ENCODE measurements at places on chromosomes 1 and 21.

DNA sequence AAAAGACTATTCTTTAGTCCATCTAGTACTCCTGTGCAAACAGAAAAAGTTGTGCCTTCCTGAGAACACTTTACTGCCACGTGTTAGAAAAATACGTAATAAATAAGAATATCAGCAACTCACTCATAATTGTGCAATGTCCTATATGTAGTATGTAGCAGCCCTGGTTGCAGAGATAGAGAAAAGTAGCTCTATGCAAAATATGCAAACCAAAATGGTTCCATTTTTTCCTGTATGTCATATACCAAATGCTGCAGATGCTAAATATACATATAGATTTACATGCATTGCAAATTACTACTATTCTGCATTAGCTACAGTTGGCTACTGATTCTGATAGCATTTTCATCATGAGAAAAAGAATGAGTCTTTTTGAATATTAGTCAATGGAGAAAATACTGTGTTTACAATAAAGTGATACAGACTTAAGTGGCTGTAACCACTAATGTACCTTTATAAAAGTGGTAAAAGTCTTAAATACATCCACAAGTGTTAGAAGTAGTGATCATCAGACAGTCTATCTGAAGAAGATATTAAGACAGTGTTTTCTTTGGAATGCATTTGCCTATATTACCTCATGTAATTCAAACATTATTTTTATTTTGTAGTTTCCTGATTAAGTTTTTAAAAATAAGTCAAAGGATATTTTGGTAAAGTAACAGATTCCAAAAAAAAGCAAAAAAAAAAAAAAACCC lies 19.8 kb downstream of the NME7 start:
- DNase-seq = no peak

GRCh38 chr1:94792473-94793295 lies 27.5 kb upstream of the SLC44A3 start:
- no peak for DNase-seq

DNA sequence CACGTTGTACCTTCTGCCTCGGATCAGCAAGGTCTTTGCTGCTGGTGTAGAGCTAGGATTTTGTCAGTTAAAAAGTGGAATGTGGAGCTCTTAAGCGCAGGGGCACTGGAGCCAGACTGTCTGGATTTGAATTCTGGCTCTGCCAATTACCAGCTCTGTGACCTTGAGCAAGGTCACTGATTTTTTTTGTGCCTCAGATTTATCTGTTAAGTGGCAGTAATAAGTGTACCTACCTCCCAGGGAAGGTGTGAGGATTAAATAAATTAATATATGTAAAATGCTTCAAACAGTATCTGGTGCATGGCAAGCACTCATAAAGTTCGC lies 40.3 kb downstream of the UBE2U start:
- no peak for DNase-seq

DNA sequence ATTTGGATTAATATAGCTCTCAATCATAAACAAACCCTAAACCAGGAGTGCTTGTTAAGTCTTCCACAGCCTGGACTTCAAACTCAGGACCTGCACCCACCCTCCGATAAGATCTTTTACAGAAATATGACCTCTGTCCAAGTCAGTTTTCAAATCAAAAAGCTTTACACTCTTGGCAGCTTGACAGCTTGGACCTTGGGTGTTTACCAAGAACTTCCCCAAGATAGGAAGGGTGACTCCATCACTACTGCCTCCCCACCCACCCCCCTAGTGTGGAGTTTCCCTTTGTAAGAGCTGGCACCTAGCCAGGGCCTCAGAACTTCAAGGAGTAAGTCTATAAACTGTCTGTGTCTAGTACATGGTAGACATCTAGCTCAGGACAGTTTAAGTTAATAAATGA lies 9.6 kb downstream of the BCAR3 start:
- no peak for DNase-seq

- DNase-seq = no peak
These were observed 28.5 kb downstream of the COA7 start for GRCh38 chr1:52669696-52670095.

DNA sequence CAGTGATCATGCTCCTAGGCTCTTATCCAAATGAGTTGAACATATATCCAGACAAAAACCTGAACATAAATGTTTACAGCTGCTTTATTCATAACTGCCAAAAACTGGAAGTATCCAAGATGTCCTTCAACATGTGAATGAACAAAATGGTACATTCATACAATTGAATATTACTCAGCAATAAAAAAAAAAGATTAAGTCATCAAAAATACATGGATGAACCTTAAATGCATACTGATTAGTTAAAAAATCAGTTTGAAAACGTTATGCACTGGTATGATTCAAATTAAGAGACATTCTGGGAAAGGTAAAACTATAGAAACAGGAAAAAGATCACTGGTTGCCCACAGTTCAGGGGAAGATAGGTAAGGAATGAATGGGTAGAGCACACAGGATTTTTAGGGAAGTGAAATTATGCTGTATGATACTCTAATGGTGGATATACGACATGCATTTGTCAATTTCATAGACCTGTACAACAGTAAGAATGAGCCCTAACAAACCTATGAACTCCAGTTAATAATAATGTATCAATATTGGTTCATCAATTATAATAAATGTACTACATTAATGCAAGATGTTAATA lies 3.1 kb downstream of the LRRC40 start:
- no peak for DNase-seq

- no peak for DNase-seq
These were observed 4.4 kb downstream of the RASAL2 start for GRCh38 chr1:178098262-178098661.

GRCh38 chr1:225863167-225863566 lies 19.0 kb downstream of the TMEM63A start:
- DNase-seq = no peak
